ENCODE measurements at places on chromosomes 12 and 14. TPM values are rescaled to one million over a fixed set of nuclear protein-coding genes. Genes with fewer than 3 reads are reported as not detected.

DNA sequence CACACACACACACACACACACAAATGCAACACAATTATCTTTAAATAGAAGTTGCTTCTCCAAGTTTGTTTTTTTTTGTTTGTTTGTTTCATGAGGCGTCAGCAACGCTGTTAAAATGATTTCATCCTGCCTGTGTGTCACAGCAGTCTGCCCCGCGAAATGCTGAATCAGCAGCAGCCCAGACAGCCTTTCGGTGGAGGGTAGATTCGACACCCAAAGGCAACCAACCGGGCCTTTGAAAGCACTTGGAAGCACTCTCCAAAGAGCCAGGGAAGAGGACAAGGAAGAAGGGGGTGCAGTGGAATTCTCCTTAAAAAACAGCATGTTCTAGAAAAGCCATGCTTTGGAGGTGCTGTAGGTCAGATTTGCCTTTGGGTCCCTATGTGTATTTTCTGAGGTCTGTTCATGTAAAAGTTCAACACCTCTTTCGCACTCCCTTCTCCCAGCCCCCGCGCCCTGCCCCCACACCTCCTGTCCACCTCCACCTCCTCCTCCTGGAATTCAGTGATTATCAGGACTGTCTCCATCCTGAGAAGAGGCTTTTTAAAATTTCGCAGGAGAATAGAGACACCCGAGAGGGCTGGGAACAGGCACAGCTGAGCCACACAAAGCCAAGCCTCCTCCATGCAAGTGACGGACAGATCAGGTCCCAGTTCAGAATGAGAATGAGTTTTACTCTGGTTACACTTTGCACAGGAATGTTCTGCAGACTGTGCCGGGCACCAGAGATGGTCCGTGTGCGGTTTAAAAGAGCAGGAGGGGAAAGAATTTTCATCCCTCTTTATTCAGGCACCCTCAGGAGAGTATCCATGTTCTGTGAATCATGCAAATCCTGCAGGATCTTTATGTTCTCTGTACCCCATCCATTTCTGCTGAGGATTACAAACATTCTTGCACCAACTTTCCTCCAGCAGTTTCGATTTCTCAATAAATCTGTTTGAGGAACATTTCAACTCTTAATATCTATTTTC lies 177.9 kb downstream of the ETV6 start:
- DNase-seq: no peak

GRCh38 chr12:118355843-118356242 lies 16.9 kb downstream of the TAOK3 start:
- DNase-seq: no peak

- DNase-seq: no peak
These were observed 9.7 kb upstream of the ANKLE2 start for GRCh38 chr12:132771126-132771838.

DNA sequence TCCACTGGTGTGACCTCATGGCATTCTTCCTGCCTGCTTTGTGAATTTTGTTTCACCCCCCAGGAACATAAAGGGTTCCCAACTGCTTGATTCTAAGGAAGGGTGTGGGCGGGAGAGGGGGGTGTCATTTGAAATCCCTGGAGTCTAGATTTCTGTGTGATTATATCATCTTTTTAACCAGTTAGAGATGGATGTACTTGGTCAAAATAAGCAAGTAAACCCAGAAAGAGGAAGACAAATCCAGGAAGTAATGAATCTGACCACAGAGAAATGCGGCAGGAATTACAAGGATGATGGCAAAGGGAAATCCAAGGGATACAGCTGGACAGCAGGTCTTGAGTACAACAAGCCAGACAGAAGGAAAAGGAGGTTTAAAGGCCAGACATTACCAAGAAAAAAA lies 38.9 kb downstream of the DMAC2L start:
- DNase-seq: no peak

DNA sequence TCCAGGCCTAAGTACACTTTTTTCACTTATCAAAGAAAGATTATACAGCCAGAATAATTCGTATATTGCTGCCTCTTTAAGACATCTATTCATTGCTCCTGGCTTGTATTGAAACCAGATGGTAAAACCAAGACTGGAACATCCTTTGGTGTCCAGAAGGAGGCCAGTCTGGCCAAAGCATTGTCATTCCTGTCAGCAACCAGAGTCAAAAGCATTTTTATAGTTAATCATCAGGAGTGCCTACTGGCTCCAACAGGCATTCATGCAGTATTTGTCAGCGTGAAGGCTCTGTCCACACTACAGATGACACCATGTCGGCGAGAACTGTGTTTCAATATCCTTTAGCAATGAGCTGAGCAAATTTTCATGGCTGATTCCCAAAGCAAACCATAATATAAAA lies 118.0 kb upstream of the G2E3 start:
- no peak for DNase-seq

DNA sequence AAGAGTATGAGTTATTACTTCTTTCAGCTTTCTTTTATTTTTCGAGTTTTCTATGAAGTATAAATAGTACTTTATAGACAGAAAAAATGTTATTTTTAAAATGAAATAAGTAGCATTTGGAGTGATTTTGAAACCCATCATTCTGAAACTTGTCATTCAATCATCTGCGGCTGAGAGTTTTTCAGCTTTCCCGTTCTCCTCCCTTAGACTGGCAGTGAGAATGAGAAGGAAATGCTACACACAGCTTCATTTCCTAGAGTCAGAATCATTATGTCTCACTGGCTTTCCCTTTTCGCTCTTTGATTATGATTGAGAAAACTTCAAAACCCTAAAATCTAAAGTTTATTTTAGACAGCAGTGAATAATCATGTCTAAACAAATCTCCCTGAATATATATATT lies 33.7 kb upstream of the GNPNAT1 start:
- no peak for DNase-seq

DNA sequence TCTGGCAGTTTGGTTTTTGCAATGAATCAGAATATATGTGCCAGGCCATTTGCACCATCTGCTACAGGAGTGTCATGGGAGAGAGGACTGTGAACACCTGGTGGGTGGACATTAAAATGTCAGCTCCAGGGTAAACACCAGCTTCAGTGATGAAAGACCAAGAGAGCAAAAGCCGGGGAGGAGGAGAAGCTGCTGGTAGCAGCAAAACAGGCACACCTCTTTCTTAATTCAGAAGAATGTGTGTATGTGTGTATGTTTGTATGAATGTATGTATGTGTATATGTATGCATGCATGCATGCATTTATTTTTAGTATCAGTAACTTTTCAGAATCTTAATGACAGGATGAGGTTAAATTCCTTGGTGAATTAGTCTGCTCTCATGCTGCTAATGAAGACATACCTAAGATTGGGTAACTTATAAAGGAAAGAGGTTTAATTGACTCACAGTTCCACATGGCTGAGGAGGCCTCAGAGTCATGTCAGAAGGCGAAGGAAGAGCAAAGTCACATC lies 357.4 kb upstream of the PRICKLE1 start:
- no peak for DNase-seq

GRCh38 chr12:115998119-115998633 lies 279.3 kb downstream of the MED13L start:
- no peak for DNase-seq

- DNase-seq: peak; percentile 17
These were observed 9.7 kb upstream of the RIN3 start for GRCh38 chr14:92503756-92504491.

DNA sequence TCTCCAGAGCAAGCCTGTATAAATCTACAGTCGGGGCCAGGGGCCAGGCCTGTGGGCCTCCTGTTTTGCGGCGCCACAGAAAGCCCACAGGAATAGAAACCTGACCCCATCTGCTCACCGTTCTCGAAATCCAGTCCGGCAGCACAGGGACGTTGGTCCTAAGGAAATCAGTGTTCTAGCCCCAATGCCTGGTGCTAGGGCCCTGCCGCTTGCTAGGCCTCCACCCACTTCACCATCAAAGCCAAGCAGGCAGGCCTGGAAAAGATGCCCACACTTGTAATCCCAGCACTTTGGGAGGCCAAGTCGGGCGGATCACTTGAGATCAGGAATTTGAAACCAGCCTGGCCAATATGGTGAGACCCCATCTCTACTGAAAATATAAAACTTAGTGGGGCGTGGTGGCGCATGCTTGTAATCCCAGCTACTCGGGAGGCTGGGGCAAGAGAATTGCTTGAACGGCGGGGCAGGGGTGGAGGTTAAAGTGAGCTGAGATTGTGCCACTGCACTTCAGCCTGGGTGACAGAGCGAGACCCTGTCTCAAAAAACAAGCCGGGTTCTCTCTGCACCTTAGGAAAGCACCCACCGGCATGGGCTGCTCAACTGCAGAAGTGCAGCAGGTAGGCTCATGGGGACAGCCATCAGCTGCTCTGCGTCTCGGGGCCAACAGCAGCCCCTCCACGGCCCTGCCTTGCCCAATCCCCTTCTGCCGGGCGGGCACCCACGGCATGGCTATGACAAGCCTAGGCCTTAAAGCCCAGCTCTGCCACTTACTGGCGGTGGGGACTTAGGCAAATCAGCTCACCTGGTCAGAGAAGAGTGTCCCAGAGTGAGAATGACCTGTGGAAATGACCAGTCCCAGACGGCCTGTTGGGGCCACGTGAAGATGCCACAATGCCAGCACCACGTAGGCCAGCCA lies 47.4 kb downstream of the VWF start:
- DNase-seq: peak; percentile 72

GRCh38 chr12:105224399-105224798 lies 11.6 kb downstream of the APPL2 start:
- no peak for DNase-seq

- DNase-seq: no peak
These were observed 386.7 kb downstream of the LRIG3 start for GRCh38 chr12:58533652-58534051.

- DNase-seq: peak; percentile 91
These were observed at the start of gene SYNE3 for GRCh38 chr14:95516554-95517181. TSS of gene SYNE3 (minus strand) at chr14:95516650. CDS start at chr14:95475821, 40,829 bp downstream.

GRCh38 chr12:94813314-94813713 lies 163.0 kb upstream of the TMCC3 start:
- DNase-seq: no peak

DNA sequence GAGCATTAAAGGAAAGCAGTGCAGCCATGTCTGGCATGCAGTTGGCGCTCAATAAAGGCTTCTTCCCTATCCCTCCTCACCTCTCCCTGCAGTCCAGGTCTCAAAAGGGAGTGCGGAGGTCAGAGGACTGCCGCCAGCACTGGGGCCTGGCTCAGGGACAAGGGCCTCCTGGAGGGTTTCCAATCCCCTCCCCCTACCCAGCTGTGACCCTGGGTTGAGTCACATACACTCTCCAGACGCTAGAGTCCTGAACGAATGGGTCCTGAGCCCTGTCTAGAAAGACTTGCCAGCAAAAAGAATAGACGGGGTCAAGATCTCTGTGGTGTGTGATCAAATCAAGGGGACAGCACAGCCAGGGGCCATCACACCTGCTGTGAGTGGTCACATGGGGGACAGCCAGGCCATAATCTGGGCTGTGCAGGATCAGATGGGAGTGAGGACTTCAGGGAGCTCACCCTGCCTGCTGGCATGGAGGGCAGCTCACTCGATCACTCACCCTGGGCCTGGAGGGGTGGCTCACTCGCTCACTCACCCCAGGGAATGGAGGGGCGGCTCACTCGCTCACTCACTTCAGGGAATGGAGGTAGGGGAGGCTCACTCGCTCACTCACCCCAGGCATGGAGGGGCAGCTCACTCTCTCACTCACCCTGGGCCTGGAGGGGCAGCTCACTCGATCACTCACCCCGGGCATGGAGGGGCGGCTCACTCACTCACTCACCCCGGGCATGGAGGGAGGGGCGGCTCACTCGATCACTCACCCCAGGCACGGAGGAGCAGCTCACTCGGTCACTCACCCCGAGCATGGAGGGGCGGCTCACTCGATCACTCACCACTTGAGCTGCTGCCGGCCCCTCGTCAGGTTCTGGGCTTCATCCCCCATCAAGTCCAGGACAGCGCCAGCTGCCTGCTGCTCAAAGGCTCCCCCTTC lies 12.8 kb downstream of the CFAP73 start:
- no peak for DNase-seq

DNA sequence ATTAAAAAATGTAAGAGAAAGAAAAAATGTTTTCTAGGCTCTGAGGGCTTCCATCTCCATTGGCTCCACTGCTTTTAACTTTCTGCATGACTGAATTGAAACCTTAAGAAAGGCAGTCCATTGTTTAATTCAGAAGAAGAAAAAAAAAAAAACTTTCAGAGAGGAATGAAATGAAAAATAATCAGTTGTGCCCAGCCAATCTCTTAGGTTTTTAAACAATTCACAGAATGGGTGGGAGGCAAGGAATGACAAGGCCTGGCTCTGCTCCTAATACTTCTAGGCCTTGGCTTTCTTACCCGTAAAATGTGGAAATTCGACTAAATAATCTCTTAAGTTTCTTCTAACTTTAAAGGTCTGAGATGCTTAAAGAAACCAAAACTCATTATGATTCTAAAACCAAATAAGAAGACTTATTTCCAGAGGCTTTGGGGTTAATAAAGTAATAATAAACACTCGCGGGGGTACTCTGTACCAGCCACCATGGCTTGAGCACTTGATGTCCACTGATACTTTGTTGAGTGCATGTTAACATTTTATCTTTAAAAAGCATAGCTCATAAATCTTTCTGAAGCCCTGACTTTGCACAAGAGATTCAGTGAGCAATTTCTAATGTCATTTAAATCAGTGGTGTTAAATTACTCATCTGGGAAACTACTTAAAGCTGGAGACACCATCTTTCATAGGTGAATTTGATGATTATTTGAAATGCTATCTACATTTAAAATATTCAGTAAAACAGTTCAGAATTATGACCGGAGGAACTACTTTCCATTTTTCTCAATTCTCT lies 49.6 kb downstream of the STON2 start:
- DNase-seq: no peak

- DNase-seq: peak; percentile 77
These were observed 85.5 kb downstream of the ADGRD1 start for GRCh38 chr12:131038961-131039950.

- no peak for DNase-seq
These were observed 1.1 kb upstream of the BCL11B start for GRCh38 chr14:99272899-99273765.

GRCh38 chr14:35337269-35338255 lies 45.4 kb downstream of the PSMA6 start:
- no peak for DNase-seq

DNA sequence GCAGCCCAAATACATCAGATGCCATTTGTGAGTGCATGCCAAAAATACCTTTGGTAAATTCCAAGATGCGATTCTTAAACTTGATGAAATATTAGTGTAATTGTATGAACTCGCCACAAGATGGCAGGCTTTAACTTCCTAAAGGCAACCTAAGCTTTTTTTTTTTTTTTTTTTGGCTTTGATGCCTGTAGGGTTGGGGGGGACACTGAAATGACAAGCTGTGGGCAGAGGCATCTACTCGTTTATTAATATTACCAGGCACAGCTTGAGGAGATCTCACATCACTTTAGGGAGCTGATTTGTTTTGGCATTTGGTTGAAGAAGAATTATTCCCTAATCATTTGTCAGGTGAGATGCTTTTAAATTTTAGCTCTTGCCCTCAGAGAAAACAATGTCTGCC lies 126.7 kb upstream of the CCDC196 start:
- no peak for DNase-seq

GRCh38 chr12:76232013-76232412 lies 116.2 kb downstream of the BBS10 start:
- DNase-seq: no peak

GRCh38 chr12:88433997-88434703 lies 146.1 kb downstream of the KITLG start:
- no peak for DNase-seq

- no peak for DNase-seq
These were observed 20.1 kb upstream of the CDK17 start for GRCh38 chr12:96420277-96420835.

DIO3 gene
- total RNA-seq: 6.1 TPM

FSCB gene
- total RNA-seq: not detected

TPH2 gene
- not detected for total RNA-seq

NANOG gene
- 0.76 TPM for total RNA-seq

SCAF11 gene
- total RNA-seq: 105 TPM

MLXIP gene
- total RNA-seq: 78.3 TPM
